ENCODE measurements at places on chromosomes 7 and 10.

GRCh38 chr10:28623483-28623882 lies 53.8 kb upstream of the BAMBI start:
- no peak for DNase-seq

DNA sequence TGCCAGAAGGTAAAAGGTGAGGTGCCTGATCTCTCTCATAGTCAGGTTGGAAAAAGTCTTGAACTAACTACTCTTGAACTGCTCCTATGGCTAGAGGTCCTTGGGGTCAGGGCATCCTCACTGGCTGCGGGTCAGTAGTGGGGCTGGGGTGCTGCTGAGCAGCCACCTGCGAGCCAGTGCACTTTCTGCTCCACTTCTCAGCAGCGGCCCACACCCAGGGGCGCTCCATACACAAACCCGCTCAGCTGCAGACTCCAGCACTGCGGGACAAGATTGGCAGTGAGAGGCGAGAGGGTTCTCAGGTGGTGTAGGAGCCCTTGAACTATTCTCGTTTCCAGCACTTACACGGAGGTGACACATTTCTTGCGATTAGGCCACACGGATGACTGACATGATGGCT lies 6.0 kb downstream of the ABCA13 start:
- no peak for DNase-seq

GRCh38 chr7:78254726-78255055 lies 456.1 kb downstream of the PHTF2 start:
- no peak for DNase-seq

DNA sequence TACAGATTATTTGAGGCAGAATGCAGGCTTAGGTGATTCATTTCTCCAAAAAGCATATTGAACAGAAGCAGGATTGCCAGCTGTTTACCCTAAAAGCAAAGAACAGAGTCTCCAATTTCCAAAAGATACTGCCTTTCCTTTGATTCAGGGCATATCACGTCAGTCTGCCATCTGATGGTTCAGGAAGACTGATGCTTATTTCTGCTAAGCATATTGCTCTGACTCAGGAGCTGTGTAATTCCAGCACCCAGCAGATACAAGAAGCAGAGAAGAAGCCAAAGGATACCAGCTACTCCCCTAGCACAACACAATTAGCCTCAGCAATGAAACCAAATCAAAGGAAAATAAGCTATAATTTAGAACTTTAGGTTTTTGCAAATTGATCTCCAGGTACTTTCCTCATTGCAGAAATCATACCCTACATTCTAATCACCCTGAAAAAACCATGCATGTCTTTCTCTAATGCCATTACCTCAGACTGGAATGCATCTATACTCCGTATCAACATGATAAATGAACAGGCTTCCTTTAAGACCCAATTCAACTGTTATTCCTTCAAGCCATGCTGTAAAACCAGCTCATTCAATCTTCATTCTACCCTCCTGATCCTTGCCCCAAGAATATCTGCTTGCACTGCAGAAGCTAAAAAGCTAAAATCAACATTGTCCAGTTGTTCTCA lies 55.1 kb downstream of the ABI1 start:
- no peak for DNase-seq

DNA sequence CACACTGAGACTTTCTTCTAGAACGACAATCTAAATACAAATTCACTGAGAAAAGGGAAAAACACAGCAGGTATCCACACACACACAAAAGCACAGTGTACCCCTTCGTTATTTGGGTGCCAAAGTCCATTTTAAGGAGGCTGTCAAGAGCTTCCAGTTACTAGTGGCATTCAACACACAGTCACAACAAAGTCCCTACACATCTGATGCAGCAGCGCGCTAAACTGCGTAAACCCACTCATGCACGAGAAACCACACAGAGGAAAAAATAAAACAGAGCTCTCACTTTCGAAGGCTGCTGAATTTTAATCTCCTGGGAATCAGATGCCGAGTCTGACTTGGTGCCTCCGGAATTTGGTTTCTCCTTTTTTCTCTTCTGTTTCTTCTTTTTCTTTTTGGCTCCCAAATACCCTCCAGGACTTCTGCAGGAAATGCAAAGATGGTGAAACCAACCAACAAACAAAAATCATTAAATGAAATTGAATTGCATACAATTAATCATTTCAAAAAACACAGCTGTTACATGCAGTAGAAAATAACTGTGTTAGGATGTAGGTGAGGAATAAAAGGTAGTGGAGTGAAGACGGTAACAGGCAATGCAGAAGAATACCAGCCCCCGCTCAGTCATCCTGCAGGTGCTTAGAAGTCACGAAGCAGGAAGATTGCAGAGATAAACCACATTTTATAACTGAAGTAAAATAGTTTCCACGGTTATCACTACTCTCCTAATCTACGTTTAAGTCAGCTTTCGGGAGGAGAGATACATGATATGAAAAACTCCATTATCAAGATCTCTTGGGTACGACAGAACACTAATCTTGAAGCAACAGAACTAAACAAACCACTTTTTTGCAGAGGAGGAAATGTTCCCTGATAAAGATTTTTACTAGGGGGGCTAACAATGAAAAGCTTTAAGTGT lies 27.1 kb downstream of the NMT2 start:
- DNase-seq = peak; percentile 35

DNA sequence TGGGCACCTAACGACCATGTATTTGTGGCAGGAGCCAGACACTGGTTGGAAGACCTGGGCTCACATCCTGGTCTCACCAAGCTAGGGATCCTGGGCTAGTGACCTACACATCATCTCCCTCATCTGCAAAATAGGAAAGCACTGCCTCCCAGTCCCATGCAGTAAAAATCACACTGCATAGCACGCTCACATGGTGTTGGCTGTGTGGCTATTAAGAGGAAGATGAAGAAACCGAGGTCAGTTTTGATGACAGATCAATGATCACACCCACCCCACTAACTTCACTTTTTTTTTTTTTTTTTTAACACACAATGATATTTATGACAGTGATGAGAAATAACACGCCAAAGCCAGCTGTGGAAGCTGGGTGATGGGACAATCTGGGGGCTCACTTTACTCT lies 146.5 kb downstream of the RNF216 start:
- no peak for DNase-seq

GRCh38 chr7:128881458-128882125 lies 18.9 kb downstream of the ATP6V1F start:
- DNase-seq = no peak

- no peak for DNase-seq
These were observed 26.9 kb downstream of the FKBP6 start for GRCh38 chr7:73354821-73355220.

- DNase-seq = no peak
These were observed 4.6 kb upstream of the CYP2C19 start for GRCh38 chr10:94757916-94758315.

GRCh38 chr7:40276061-40276460 lies 141.3 kb downstream of the SUGCT start:
- no peak for DNase-seq

DNA sequence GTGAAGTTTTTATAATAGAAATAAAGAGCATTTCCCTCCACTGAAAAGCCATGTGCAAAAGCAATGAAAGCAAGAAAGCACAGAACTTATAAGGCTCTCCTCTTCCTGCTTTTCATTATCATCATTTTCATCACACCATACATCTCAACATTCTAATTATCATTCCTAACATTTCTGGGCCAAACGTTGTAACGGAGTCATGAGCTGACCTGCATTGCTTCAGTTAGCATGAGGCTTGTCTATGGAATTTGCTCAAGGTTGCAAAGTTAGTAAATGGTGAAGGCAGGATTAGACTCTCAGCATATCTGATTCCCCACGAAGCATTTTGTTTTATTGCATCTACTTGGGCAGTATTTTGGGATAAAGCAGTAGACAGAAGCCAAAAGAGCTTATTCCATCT lies 11.4 kb downstream of the SCIN start:
- DNase-seq = no peak

GRCh38 chr7:156497776-156498509 lies 142.6 kb upstream of the RNF32 start:
- DNase-seq = peak; percentile 87

DNA sequence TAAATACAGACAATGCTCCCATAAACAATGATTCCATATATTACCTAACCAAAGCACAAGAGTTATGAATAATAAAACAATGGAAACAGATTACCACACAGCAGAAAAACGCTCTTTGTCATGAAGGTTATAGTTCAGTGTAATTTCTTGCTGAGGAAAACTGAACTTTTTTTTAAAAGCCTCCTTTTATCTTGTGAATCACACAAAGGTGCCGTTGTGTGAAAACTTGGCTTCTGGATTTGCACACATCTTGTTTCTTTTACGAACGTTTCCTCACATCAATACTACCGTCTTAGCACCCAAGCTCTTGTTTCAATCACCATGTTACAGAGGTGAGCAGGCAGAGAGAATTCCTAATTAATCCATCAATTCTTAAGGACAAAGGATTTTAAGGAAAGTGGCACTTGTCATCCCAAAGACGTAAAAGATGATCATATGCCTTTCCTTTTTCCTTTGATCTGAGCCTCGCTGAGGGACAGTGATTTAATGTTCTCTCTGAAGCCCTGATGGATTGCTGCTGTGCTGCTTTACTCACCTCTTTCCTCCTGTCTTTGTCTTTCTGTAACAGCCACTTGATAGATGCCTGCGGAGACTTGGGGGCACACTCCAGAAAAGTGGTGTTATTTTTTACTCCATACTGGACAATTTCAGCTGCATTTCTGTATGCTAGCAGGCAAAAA lies 110.1 kb downstream of the CD36 start:
- DNase-seq = no peak

GRCh38 chr7:133540096-133540860 lies 287.4 kb downstream of the EXOC4 start:
- no peak for DNase-seq

DNA sequence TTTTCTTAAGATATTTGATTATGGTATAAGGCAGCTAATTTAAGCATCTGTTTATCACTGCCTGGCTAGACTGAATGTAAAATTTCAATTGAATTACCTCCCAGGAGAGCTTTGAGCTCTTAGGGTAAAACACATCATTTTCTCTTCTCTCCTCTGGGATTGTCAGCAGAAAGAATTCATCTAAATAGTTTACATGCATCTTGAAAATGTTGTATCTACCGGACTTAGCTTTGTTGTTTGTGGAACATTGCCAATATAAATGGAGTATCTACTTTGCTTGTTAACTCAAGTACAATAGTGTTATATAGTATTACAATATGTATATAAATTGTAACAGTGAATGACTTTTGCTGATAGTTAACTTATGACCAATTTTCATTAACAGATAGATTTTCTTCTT lies 73.3 kb downstream of the TAF3 start:
- DNase-seq = no peak

GRCh38 chr10:30432622-30433305 lies 1.2 kb upstream of the MAP3K8 start:
- DNase-seq = no peak

GRCh38 chr7:125098377-125098970 lies 168.8 kb upstream of the POT1 start:
- DNase-seq = no peak

DNA sequence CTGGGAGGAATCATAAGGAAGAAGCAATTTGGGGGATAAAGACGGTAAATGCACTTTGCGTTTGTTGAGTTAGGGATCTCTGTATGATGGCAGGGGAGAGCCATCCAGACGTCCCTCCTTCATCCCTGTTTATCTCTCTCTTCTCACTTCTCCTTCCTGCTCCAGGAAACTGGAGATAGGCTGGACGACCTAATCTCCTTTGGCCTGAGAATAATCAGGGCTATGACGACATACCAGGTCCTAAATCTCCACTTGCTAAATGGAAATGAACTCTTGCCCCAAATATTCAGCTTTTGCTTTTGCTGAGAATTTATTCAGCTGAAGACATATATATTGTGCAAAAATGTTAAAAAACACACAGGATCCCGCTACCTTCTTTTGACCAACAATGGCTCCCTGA lies 182.9 kb upstream of the INHBA start:
- no peak for DNase-seq

DNA sequence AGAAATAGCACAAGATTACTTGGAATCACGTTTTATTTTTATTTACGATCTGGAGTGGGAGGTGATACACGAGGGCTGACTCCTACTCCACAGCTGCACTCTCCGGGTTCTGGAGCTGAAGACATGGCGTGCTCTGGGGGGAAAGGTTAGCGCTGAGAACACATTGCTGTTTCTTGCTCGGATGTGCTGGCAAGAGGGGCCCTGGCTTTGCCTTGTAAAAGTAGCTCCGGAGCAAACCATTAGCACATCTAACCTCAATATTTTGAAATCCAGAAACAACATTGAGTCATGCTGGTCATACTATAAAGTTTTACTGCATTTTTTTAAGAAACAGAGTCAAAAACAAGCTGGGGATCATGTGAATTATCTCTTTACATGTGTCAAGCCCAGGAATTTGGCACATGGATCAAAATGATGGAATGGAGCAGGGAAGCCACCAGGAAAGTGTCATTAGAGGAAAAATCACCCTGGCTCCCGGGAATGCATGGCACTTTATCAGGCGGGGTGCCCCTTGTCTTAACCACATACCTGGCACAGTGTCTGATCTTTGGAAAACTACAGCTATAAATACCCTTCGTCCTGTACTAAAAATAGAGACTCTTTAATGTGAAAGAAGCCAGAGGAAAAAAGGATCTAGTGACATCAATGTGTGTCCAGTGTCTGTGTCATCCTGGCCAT lies 31.6 kb upstream of the LYZL1 start:
- DNase-seq = no peak

DNA sequence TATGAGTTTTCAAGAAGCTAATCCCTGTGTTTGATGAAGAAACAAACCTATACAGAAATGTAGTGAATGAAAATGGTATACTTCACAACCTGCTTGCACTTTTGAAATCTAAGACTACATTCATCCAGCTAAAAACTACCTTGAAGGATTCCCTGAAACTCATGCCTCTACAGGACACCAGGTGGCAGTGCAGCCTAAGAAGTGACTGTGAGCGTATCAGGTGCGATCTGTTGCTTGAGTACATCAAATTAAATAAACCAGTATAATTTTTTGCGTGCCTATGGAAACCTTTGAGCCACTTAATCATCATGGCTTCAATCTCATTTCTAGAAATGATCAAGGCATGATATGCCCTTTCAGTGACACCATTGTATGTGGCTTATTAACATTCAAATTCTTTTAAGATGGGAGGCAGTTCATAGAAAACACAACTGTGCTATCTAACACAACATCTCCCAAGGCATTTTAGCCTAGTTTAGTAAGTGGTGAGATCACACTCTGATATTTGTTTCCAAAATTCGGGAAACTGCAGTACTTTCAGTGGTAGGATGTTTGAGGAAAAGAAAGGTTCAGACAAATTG lies 57.4 kb downstream of the PPP1R17 start:
- peak; percentile 46 for DNase-seq

GRCh38 chr7:137296576-137296975 lies 47.0 kb downstream of the PTN start:
- DNase-seq = no peak

- DNase-seq = peak; percentile 75
These were observed 146.5 kb downstream of the TMEM178B start for GRCh38 chr7:141220263-141220880.

GRCh38 chr10:121598263-121599249 lies at the start of gene FGFR2:
Gene FGFR2, minus strand, starts transcription at chr10:121598444. Its CDS starts 4,627 bp downstream, at chr10:121593817.
- peak; percentile 86 for DNase-seq

DNA sequence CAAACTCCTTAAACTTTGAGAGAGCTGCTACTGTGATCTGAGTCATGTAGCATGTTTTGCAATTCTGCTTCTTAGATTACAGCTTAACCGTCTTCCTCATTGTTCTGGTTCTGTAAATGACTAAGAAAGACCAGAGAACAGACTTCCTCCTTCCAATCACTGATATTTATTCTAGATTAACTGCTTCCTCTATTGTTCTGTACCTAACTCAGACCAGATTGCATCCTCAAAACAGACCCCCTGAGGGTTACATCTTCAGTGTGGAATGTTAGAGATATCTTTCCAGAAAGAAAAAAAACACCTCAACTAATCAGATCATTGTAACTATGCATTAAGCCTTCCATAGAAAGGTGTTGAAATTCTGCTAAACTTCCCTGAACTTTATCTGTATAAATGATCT lies 5.7 kb upstream of the PIP start:
- DNase-seq = no peak
